Fibroblast of pulmonary artery (primary cell): ENCODE measurements at places on chromosomes 6 and 20.
A peak's percentile ranks its signal among the peaks of the same experiment; 100 is the strongest.

GRCh38 chr6:20875369-20875963 lies 341.2 kb downstream of the CDKAL1 start:
- peak; percentile 73 for DNase-seq

GRCh38 chr20:4973330-4974097 lies 27.8 kb downstream of the SLC23A2 start:
- DNase-seq, result peak; percentile 76

DNA sequence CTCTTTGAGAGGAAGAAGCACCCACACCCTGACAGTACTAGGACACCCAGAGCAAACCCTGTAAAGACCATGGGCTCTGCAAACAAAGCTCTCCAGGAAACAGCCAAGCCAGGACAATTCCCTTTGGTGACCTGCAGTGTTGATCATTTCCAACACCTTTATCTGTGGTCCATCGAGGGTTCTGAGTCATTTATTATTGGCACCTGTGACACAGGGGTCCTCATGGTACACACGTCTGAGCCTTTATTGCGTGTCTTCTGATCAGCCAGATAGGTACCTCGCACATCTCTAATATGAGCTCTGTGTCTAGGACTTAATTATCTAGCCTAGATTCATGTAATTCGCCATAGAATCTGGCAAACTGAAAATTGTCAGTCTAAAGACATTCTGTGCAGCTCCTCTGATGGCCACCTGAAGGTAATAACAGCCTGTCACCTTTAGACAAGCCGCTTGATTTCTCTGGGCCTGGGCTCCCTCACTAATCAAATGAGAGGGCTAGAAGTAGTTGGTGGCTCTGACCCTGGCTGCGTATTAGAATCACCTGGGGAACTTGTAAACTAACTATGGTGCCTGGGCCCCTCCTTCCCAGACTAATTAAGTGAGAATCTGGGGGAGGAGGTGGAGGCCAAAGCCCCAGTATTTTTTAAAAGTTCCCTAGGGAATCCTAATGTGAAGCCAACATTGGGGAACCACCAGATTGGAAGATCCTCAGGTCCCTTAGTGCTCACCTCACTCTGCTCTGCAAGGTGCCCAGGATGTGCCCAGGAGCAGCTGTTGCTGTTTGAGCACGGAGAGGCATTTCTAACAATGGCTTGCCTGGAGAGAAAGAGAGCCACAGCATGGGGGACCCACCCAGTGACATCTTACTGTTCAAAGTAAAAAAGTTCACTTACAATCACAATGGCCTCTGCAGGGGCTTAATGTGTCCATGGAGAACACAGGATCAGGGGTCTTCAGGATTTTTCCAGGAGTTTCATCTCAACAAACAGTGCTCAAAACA lies 122.0 kb upstream of the ARID1B start:
- DNase-seq, result no peak

GRCh38 chr6:41277605-41278004 lies 8.9 kb downstream of the TREM1 start:
- no peak for DNase-seq

DNA sequence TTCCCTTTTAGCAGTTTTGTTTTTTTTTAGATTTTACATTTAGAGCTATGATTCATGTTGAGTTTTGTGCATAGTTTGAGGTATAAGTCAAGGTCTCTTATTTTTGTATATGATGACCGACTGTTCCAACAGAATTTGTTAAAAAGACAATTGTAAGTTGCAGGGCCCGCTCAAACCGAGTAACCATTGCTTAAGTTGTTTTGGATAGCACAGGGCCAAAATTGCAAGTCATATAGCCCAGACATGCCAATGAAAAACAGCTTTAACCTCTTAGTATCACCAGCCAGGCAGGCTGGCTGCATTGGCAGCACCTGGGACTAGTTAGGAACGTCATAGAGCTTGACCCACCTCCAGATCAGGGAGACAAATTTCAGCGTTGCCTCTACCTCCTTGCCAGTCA lies 47.3 kb downstream of the PFDN4 start:
- DNase-seq, result peak; percentile 51

DNA sequence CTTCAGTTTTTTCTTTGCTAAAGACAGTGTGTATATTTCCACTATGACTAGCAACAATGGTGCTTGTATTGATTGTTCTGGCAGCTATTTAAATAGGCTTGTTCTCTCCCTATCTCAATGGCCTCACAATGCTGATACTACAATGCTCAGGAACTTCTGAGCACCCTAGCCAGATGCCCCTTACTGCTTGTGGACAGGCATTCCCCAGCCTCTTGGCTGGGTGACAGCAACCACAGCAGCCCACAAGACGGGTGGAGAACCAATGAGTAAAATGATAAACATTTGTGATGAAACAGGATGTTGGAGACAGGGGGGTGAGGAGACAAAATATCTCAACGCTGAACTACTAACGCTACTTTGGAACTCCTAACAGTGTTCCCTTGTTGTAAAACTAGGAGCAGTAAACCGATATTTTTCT lies 42.3 kb downstream of the HIVEP2 start:
- DNase-seq, result peak; percentile 98

GRCh38 chr6:30325150-30325872 lies 1.4 kb upstream of the TRIM39 start:
- DNase-seq, result peak; percentile 39

DNA sequence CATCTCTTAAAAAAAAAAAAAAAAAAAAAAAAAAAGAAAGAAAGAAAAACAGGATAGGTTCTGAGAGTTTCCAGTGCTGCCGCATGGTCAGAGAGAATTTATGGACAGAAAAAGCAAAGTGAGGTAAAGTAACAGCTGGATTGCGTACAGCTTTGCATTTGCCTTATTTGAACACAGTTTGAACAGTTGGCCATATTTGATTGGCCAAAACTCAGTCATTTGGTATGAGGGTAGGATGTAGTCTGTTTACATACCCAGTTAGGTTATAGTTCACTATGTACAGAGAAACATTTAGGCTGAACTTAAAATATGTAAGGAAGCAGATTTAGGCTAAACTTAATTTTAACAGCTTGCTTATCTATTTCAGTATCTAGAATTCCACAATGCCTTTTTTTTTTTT lies 17.5 kb upstream of the L3MBTL1 start:
- no peak for DNase-seq

DNA sequence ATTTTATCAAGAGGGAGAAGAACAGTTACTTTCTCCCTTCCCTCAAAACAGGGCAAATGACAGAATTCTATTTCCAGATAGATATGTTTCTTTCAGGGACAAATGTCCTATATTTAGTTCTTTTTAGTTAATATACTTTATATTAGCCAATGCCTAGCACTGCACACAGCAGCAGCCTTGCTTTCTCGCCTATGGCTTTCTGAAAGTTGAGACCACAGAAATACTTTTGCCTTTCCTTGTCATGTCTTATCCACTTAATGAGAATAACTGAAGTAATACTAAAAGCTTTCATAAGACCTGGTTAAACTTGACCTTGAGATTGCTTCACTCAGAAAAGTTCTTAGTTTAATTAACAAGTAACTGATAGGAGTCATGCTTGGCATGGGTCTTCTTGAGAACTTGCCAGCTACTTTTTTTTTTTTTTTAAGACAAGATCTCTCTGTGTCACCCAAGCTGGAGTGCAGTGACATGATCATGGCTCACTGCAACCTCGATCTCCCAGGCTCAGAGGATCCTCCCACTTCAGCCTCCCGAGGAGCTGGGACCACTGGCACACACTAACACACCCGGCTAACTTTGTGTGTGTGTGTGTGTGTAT lies 159.3 kb downstream of the CDKAL1 start:
- DNase-seq, result no peak

- DNase-seq, result peak; percentile 9
Measured at GRCh38 chr6:54624779-54625178, 221.8 kb upstream of the FAM83B start.

GRCh38 chr20:46767127-46767761 lies 57.8 kb downstream of the SLC2A10 start:
- DNase-seq, result peak; percentile 48

- peak; percentile 98 for DNase-seq
Measured at GRCh38 chr6:108689272-108690161, 128.8 kb downstream of the FOXO3 start.

DNA sequence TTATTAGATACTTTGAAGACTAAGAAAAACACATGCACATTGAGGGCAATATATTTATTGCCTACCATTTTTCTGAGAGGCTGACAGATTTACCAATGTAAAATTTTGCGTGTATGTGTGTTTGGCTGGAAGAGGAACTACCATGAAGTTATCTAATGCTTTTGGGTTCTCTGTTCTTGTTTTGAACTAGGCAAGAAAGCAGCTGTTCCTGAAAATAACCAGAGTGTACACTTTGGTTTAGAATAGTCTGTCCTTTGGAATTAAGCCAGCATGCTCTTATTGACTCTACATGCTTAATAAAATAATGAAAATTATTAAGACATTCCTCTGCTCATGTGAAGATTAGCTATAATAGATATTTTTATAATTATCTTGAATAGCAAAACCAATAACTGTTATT lies 129.2 kb downstream of the MYB start:
- no peak for DNase-seq

GRCh38 chr20:5772704-5773103 lies 22.5 kb downstream of the SHLD1 start:
- DNase-seq, result no peak

GRCh38 chr6:24016286-24016685 lies 109.7 kb upstream of the NRSN1 start:
- no peak for DNase-seq
